Fibroblast of mammary gland (primary cell): ENCODE measurements at places on chromosomes 11 and 22.

DNA sequence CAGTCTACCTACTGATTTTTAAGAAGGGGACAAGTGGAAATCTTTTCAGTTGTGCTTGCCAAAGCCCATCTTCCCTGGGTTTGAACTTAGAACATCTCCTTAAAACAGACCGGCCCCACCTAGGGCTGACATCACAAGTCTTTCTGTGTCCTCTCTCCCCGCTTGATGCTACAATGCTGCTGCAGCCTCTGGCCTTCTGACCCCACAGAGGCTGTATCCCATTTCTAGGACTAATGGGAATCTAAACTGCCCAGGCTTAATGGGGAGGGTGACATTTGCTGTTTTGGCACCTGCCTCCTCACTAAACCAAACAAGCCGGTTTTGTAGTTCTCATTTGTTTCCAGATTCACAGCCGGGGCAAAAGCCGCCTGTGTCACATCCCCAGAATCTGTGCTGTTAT lies 121.3 kb upstream of the CADM1 start:
- DNase-seq, result no peak

DNA sequence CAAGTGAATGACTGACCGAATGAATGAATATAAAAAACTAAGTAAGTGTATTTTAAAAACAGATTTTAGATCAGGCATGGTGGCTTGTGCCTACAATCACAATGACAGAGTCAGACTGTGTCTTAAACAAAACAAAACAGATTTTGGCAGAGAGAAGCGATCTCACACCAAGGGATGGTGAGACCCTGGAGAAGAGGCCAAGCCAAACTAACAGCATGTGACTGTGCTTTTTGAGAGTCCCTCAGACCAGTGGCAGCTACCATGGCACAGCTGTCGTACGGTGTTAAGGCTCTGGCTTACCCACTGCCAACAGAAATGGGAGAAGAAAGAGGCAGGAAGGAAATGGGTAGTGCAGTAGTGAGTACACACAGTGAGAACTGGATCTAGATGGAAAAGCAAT lies 60.6 kb downstream of the SGSM3 start:
- no peak for DNase-seq

GRCh38 chr11:20162824-20163782 lies 2.8 kb upstream of the DBX1 start:
- peak; percentile 36 for DNase-seq

DNA sequence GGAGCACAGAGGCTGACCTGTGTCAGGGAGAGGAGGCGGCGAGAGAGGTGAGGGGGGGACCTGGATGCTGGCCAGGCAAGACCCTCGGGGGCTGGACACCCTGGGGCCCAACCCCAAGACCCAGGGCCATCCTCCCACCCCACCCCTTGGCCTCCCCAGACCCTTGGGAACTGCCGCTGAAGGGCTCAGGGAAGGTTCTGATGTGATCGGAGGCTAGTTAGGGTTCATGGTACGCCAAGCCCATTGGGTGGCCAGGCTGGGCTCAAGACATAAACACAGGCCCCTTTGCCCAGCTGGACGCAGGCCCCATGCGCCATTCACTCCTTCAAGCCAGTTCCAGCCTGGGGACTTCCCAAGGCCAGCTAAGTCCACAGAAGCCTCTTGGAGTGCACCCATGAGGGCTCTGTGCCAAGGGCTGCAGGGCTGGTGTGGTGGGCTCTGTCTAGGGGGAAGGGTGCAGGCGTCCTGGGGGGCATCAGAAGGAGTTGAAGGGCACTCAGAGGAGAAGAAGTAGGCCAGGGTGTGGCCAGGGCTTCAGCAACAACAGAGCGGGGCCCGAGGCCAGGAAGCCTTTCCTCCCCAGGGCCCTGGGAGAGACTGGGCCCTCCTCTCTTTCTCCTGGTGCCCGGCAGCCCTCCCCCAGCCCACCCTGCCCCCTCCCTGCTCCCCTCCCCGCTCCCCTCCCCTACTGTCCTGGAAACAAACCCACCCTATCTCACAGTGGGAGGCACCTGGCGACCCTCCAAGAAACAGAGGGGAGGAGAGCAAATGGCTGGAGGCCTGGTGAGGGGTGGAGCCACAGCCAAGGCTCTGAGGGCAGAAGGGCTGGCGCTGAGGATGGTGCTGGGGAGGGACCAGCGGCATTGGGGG lies 12.9 kb downstream of the TSPAN32 start:
- DNase-seq, result peak; percentile 76

- no peak for DNase-seq
Observed at GRCh38 chr11:68678031-68678441, 6.3 kb upstream of the GAL start.
